ENCODE measurements at places on chromosomes 16 and 17.

DNA sequence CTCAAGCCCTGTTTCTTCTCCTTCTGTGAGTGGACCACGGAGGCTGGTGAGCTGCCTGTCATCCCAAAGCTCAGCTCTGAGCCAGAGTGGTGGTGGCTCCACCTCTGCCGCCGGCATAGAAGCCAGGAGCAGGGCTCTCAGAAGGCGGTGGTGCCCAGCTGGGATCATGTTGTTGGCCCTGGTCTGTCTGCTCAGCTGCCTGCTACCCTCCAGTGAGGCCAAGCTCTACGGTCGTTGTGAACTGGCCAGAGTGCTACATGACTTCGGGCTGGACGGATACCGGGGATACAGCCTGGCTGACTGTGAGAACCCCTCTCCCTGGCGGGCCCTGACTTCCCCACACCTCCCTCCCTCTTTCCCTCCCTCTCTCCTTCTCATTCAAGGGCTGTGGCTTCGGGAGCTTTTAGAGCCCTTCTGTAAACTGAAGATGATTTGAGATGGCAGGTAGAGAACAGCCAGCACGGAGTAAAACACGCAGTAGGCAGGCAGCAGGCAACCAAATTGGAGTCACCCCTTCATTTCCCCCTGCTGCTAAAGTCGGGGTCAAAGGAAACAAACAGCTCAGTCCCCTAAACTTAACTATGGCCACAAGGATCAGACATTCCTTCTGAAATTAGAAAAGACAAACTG lies 3.9 kb downstream of the SPACA3 start:
- no peak for DNase-seq

GRCh38 chr17:4802228-4802627 lies at the start of gene C17orf114:
C17orf114 (minus strand) TSS chr17:4802328.
- DNase-seq = no peak

DNA sequence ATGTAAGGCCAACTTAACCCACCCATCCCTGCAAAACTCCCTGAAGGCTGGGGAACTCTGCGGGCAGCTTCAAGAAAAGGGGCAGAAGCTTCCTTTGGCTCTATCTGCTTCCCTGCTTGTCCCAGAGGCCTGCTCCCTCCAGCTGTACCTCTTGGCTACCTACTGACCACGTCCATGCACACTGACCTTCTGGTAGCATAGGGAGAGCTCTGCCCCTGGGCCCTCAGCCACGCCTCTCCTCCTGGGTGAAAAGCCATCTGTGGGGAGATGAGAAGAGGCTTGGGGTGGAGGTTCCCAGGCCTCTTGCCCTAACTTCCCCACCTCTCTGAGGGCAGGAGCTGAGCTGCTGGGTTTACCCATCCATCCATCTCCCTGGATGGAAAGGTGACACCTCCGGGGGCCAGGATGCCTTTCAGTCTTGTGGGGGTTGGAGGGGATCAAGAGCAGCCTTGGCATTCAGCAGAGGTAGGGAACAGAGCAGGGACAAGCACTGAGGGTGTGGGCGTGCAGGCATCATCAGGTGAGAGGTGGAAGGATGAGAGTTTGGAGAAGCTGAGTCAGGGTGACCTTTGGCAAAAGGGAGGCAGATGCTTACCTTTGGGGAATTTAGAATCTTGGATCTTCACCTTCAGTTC lies 23.4 kb upstream of the MFSD6L start:
- no peak for DNase-seq

- DNase-seq = no peak
Measured at GRCh38 chr17:49553676-49554335, 21.9 kb upstream of the NXPH3 start.

DNA sequence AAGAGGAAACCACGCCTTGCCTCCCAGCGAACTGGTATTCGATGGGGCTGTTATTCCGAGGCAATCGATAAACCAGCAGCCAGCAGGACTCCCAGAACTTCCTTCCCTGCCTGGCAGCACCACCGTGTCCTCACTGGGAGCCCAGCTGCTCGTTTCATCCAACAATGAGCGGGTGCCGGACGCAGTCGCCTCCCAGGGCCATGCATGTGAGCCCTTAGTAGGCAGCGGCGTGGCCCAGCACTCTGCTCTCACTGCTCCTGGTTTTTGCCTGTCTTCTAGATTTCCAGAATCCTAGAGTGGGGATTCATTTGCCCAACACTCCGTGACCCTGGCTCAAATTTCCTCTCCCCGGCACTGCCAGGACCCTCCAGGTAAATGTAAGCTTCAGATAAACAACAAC lies 29.1 kb upstream of the RASD1 start:
- no peak for DNase-seq

GRCh38 chr17:81983639-81984373 lies 6.4 kb downstream of the ASPSCR1 start:
- no peak for DNase-seq

- no peak for DNase-seq
Measured at GRCh38 chr16:75566758-75567255, 628 bp downstream of the GABARAPL2 start.

DNA sequence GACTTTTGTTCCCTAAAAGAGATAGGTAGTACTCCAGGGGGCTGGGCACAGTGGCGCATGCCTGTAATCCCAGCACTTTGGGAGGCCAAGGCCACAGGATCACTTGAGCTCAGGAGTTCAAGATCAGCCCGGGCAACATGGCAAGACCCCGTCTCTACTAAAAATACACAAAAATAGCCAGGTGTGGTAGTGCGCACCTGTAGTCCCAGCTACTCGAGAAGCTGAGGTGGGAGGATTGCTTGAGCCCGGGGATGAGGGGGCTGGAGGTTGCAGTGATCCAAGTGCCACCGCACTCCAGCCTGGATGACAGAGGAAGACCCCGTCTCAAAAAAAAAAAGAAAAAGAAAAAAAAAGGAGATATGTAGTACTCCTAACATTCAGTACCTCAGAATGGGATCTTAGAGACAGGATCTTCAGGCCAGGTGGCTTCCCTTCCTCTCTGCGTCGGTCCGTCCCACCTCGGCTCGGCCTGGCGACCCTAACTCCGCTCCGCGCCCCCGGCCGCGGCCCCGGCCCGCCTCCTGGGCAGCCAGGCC lies 89.6 kb downstream of the CDC27 start:
- no peak for DNase-seq

DNA sequence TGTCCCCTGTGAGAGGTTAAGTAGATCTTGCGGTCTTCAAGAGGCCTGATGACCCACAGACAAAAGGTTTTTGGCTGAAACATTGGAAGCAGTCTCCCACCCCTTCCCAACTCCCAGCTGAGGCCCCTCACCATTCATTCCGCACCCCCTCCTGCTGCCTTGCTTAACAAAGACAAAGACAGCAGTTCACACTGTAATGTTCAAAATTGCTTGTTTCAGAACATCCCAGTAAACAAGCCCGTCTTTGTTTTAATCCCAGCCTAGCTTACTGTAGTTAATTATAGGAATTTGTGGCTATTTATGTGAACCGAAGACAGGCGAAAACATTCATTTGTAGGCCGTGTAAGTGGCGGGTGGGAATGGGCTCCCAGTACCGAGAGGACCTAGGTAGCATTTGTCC lies 55.7 kb downstream of the IRX5 start:
- no peak for DNase-seq

GRCh38 chr17:19237389-19238166 lies 412 bp downstream of the EPN2 start:
- no peak for DNase-seq

GRCh38 chr16:2505695-2506094 lies 8.1 kb upstream of the ATP6V0C start:
- DNase-seq = no peak

GRCh38 chr16:55280587-55280986 lies 43.4 kb upstream of the IRX6 start:
- DNase-seq = no peak

- no peak for DNase-seq
Measured at GRCh38 chr17:51443646-51444045, 183.3 kb downstream of the UTP18 start.

- DNase-seq = no peak
Measured at GRCh38 chr17:50257676-50258224, 16.5 kb upstream of the TMEM92 start.

DNA sequence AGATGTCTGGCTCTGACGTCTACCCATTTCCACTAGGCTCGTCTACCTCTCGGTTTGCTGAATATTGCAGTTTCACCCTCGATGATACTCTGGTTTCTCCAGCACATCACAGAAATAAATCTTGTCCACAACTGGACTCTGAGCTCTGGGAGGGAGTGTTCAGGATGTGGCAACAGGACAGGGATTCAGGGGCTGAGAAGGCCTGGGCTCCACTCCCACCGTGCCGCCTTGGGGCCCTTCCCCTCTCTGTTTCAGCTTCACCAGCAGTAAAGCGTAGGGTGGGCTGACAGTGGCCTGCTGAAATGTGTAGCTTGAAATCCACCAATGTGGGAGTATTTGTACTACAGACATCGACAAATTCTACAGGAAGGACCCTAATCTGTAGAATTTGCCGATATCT lies 20.0 kb downstream of the TEKT1 start:
- no peak for DNase-seq

- DNase-seq = no peak
Measured at GRCh38 chr17:20080513-20080912, 71.4 kb downstream of the SPECC1 start.

- DNase-seq = no peak
Measured at GRCh38 chr17:55175788-55176427, 88.9 kb upstream of the HLF start.

DNA sequence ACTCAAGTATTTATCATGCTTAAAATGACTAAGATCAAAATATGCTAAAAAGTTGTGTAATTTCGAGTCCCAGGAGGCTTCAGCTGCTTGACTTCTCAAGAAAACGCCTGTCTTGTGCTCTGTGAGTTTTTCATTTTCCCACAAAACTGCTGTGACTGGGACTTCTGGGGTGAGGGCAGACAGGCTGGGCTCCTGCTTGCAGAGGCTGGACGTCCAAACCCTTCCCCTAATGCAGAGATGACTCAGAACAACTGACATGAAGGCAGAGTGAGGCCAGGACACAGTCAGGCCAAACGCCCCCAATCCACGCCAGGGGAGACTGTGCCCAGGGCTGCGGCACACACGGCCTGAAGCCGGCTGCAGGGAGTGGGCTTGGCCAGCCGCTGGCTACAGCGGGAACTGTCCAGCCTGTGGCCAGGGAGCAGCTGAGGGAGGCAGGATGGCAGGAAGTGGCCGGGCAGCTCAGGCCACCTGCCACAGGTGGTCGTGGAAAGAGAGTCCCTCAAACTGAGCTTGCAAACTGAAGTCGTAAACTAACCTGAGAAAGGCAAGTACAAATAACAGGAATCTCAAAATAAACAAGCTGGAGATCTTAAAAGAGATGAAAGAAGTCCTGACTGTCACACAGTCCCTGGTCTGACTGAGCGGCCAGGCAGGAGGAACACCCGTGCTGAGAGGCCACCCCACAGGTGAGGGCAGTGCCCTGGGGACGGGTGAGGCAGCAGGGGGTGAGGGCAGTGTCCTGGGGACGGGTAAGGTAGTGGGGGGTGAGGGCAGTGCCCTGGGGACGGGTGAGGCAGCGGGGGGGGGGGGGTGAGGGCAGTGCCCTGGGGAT lies 21.3 kb upstream of the HEXD start:
- DNase-seq = no peak

DNA sequence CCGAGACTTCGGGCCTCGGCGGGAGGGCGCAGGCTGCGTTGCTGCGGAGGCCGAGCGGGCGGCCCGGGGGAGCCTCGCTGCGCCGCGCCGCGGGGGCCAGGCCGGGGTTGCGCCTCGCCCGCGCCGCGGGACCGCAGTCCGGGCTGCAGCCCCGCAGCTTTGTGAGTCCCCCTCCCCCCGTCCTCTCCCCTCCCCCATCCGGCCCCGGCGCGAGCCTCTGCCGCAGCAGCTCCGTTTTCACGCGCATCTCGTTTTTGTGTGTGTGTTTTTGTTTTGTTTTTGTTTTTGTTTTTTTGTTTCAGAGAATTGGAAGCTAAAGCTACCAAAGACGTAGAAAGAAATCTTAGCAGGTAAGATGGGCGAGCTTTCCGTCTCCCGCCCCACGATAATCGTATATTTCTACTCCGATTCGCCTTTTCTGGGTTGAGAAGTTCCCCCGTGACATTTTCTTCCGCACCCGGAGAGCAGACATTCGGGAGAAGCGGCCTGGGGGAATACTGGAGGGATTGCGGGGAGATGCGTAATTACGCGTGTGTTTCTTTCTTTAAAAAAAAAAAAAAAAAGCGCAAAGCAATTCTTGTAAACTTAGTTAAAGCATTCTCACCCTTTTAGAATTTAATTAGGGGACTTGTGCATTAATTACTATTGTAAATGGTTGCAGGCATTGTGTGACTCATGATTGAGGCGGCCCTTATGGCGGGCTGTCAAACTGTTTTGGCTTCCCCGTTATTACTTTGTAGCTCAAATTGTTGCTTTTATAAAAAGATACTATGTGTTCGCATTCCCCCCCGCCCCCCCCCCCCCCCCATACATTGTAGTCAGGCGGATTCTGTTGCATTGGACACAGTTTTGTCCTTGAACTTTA lies 732 bp downstream of the TNRC6A start:
- no peak for DNase-seq

- DNase-seq = no peak
Measured at GRCh38 chr17:1190751-1191331, 11.1 kb upstream of the ABR start.

DNA sequence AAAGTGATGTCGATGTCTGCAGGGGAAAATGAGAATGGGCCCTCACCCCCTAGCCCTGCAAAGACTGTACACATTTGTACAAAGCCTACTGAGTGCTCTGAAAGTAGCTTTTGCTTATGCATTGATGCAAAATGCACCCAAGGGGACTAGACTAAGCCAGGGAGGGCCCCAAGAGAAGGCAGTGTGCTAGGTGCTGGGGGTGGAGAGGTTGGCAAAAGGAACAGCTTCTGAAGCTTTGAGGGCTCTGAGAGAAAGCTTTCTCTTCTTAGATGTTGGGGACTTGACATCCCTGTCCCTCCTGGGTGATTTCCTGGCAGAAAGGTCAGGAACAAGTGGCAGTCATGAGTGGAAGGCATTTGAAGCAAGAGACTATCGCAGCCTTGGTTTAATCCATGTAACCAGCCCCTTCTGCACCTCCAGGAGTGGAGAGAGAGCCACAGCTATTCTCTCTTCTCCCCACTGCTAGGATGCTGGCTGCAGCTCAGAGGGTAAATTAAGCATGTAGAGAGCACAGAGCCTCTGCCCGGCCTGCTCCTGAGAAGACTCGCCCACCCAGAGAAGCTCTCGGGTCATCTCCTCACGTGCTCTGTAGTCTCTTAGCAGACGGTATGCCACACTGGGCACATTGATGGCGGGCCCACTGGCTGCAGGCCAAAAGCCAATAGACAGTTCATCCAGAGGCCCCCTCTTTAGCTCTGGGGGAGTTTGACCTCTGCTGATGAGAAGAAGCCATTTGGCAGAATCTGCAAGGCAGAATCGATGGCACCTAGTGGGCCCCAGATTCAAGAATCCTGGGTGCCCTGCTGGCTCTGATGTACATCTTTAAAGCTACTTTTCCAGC lies 221.4 kb downstream of the MSI2 start:
- no peak for DNase-seq

DNA sequence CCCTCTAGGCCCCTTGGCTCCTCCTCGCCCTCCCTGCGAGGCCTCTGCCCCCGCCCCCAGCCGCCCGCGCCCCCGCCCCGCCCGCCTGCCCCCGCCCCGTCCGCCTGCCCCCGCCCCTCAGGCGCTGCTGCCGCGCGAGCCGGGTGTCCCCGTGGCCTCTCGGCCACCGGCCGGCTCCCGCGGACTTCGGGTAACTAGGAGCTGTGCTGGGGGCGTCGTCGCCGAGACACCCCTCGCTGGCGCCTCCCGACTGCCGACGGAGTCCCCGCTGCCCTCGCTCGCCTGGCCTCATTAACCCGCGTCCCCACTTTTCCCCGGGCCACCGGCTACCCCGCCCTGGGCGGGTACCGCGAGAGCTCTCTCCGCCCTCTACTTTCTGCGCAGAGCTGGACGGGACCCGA lies at the start of gene TLCD1:
TLCD1 (minus strand) TSS at position 8 of the 401 bp plus-strand sequence. CDS start 136 bp downstream, outside the sequence.
- DNase-seq = no peak
